ENCODE measurements at places on chromosomes 13 and 19.

GRCh38 chr19:11192957-11193939 is 4.1 kb downstream of the KANK2 start:
- no peak for DNase-seq

DNA sequence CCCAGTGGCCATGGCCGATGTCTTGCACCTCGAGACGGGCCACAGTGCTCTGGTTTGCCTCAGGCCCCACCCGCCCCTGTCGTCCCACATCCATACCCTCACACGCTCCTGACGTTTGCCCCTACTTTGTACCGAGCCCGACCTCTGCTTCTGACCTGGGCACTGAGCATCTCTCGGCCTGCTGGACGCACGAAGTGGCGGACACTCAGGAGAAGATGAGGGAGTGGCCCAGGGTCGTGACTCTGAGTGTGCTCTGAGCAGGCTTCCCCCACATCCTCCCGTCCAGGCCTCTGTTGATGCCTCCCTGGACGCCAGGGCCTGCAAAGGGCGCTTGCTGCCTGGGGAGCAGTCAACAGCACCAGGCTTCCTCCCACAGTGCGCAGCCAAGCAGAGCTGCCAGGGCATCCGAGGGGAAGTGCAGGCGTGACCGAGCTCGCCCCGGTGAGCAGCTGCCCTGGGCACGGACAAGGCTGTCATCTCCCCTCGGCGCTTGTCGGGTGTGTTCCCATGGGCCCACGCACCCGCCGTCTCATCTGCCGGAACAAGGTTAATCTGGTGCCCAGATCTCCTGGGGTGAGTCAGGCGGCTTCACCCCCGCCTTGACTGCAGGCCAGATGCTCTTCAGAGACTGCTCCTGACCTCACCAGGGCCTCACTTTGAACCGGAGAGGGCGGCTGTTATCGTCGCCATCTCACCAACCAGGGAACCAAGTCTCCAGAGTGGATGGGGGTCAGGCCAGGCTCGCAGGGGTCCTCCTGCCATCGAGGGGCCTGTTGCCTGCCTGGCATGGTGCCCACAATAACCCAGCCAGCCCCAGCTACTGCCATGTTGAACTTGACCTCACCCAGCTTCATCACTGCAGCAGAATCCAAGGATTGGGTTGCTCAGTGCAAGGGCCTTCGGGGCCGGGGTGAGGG is 27.2 kb downstream of the COMP start:
- DNase-seq: no peak

GRCh38 chr19:39407410-39407659 is 688 bp downstream of the ZFP36 start:
- no peak for DNase-seq

DNA sequence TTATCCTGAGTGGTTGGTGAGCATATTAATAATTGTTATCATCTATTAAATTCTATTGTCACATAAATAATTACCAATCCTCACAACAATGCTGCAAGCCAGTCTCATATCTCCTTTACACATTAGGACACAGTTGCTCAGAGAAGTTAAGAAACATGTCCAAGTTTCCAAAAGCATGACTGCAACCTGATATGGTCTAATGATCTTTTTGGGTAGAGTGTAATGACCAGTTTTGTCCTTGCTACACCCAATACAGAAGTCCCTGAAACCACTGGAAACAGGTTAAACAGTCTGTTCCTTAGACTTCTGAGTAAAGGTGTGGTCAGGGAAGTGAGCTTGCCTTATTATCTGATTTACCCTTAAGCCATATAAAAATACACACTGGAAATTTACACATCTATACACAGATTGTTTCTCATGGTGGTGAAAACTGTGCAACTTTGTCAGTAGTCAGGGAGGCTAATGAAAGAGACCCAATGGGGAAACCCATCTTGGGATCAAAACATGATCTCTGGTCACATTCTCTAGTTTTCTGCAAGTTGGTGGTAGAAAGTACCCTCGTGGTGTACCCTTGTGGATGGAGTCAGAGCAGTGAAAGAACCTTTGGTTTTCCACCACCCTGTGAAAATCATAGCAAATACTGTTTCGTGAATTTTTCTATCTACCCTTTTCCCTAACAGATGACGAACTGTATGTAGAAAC is 146.0 kb upstream of the KLF12 start:
- DNase-seq: no peak

DNA sequence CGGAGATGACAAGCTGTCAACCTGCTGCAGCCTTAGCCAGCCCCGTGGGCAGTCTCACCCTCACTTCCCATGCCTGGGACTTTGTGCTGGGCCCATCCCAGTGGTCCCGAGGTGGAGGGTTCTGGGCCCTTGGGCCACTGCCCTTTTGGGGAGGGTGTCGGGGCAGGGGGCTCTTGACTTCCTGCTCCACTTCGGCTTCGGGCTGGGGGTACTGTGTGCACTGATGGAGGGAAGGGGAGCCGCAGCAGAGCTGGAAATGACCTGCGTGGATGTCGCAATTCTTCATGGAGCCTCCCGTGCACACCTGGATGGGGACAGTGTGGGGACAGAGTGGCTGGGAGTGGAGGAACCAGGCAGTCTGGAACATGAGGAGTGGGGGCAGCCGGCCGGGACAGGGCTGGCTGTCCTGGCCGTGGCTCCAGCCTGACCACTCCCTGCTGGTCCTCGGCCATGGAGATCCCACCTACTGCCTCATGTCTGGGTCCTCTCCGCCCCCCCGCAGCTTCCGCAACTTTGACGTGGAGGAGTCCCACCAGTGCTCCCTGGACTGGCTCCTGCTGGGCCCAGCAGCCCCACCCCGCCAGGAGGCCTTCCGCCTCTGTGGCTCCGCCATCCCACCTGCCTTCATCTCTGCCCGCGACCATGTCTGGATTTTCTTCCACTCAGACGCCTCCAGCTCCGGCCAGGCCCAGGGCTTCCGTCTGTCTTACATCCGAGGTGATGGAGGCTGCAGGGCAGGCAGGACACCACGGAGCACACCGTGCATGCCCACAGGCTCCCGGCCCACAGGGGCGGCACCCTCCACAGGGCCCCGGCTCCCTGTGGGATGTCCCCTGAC is 10.2 kb downstream of the LRP3 start:
- DNase-seq: no peak

- DNase-seq: no peak
These were observed 5.5 kb downstream of the ZNF805 start for GRCh38 chr19:57245959-57246358.

- no peak for DNase-seq
These were observed 290.0 kb downstream of the MZT1 start for GRCh38 chr13:72437458-72437857.

GRCh38 chr19:45764475-45764874 is 4.6 kb downstream of the SIX5 start:
- no peak for DNase-seq

DNA sequence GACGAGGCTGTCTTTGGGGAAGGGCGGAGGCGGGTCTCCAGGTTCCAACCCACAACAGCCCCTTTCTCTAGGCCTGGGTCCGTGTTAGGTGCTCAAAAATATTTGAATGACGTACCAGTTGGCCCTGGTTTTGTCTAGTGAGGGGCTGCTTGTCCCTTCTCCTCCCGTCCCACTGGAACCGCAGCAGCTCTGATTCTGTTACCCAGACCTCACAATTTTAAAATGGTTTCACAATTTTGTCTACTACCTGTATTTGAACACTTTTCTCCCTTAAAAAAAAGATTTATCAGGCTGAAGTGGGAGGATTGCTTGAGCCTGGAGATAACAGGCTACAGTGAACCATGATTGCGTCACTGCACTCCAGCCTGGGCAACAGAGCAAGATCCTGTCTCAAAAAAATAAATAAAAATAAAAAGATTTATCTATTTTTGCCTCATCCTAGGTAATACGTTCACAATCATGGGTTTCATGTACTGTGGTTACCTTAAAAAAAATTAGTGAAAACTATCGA is 1.3 kb upstream of the IRF2BP1 start:
- no peak for DNase-seq

- DNase-seq: no peak
These were observed 5.8 kb downstream of the SPHK2 start for GRCh38 chr19:48624791-48625723.
